ENCODE measurements at places on chromosomes 4 and X. TPM values are rescaled to one million over a fixed set of nuclear protein-coding genes. Genes with fewer than 3 reads are reported as not detected.

- no peak for DNase-seq
These were observed 41.6 kb upstream of the CYLC1 start for GRCh38 chrX:83819304-83819703.

DNA sequence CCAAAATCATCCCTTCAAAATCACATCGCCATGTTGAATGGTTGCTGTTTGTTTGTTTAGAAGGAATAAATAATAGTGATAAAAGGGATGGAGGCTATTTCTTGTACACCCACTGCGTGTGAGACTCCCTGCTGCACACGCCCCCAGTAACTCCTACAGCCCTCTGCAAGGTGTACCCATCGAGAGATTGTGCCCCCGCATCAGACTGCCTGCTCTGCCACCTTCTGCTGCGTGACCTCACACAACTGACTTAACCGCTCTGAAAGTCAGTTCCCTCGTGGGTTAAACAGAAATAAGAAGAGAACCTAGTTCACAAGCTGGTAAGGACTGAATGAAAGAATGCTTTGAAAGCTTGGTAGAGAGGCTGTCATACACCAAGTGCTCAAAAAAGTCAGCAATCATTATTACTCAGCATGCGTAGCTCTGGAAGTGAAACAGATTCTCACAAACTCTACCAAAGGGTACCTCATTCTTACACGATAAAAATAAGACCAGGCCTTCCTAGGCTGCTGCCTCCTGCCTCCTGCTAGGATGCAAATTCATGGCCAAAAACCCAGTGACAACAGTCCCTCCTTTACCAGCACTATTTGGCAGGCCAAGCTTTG, 147.1 kb downstream of the CPEB2 start:
- DNase-seq: no peak

- no peak for DNase-seq
These were observed 65.5 kb downstream of the CRMP1 start for GRCh38 chr4:5827108-5828004.

DNA sequence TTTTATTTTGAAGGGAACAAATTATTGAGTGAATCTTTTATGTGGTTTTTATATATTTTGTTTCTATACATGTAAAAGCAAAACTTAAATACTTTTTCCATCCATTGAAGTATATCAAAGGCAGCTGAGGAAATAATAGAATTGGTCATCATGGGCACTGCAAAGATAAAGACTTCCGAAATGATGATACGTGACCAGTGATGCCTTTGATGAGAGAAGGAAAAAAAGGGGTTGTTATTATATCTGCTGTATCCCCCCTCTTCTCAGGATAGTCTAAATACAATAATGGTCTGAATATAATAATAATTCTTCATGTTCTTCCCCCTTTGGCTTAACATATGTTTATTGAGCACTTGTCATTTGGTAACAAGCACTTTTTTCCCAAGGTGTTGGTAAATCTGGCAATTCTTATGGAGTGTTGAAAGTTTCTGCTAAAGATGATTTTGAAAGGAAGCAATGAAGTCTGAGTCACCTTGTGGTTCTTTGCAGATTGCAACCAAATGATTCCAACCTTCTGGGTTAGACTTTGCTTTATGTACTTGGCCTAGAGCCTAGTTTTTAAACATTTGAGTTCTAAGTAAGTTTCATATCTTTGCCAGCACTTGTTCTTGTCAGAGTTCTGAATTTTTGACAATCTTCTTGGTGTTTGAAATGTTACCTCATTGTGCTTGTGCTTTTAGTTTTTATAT, 60.8 kb downstream of the USP9X start:
- no peak for DNase-seq

GRCh38 chr4:10104991-10105276, 11.7 kb downstream of the WDR1 start:
- no peak for DNase-seq

DNA sequence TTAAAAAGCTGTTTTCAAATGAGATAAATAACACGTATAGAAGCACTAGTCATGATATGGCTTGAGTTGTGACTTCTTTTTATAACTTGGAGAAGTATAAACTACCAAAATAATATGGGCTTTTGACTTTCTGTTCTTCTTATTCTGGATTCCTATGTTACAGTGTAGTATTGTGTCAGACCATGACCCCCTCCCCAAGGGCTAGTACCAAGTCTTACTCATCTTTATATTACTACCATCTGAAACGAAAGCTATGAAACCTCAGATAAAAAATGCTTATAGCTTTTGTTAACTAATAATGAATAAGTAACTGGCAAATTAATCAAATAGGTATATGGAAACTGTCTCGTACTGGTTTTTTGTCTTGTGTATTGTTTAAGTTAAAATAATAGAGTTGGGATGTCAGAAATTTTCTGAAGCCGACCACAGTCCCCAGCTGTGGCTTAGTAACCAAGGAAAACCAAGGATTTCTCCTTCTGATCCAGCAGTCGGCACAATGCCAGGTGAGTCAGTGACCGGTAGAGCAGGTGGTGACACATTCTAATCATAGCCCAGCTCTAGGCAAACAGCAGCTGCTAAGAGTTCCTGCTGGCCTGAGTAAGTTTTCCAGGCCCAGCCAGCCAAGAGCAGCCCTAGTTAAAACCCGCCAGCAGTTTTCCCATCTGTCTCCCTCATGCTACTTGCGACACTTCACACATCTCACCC, 163.3 kb upstream of the PRDX4 start:
- DNase-seq: no peak

GRCh38 chrX:71540801-71541200, 7.9 kb downstream of the OGT start:
- DNase-seq: no peak

- DNase-seq: no peak
These were observed 460.8 kb downstream of the SLITRK2 start for GRCh38 chrX:146278381-146278780.

- no peak for DNase-seq
These were observed 2155.1 kb upstream of the AGA start for GRCh38 chr4:179597301-179597700.

GRCh38 chr4:109728385-109728784, 1.5 kb downstream of the PLA2G12A start:
- DNase-seq: no peak

The TCEAL5 gene
- total RNA-seq: not detected

The GAGE1 gene
- not detected for total RNA-seq

The RAB41 gene
- total RNA-seq: not detected

The HSFX2 gene
- 0.17 TPM for total RNA-seq

The DSPP gene
- not detected for total RNA-seq

The SUPT20HL2 gene
- total RNA-seq: not detected

The F9 gene
- total RNA-seq: not detected

The GAGE12E gene
- total RNA-seq: not detected

The STK32B gene
- not detected for total RNA-seq

The TEX13D gene
- total RNA-seq: not detected

The ZNF732 gene
- total RNA-seq: not detected

Data from activated T-cell treated with anti-CD3 and anti-CD28 coated beads, Interleukin-2, amount 50 U/mL, for 72 hours (primary cell).